H1 (cell line): ENCODE measurements at places on chromosomes 1 and 21.

DNA sequence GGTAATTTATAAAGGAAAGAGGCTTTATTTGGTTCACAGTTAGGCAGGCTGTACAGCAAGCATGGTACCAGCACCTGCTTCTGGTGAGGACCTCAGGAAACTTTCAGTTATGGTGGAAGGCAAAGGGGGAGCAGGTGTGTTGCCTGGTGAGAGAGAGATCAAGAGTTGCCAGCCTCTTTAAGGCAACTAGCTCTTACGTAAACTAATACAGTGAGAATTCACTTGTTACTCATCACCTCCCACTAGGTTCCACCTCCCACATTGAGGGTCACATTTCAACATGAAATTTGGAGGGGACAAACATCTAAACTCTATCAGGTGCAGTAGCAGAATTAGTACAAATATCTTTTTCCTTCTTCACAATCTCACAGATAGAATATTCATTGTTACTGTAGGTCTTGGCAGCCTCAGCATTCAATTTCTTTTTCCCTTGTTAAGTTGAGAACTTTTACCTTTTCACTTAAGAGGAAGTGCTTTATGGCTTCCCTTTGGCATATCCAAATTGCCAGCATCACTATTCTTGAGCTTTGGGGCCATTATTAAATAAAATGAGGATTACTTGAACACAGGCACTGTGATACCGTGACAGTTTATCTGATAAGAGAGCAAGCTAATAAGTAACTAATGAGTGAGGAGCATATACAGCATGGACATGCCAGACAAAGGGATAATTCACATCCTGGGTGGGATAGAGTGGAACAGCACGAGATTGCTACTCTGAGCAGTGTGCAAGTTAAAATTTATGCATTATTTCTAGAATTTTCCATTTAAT lies 48.4 kb downstream of the MAGI3 start:
- no peak for DNase-seq

GRCh38 chr21:45764792-45765191 lies 121.3 kb downstream of the PCBP3 start:
- no peak for DNase-seq

DNA sequence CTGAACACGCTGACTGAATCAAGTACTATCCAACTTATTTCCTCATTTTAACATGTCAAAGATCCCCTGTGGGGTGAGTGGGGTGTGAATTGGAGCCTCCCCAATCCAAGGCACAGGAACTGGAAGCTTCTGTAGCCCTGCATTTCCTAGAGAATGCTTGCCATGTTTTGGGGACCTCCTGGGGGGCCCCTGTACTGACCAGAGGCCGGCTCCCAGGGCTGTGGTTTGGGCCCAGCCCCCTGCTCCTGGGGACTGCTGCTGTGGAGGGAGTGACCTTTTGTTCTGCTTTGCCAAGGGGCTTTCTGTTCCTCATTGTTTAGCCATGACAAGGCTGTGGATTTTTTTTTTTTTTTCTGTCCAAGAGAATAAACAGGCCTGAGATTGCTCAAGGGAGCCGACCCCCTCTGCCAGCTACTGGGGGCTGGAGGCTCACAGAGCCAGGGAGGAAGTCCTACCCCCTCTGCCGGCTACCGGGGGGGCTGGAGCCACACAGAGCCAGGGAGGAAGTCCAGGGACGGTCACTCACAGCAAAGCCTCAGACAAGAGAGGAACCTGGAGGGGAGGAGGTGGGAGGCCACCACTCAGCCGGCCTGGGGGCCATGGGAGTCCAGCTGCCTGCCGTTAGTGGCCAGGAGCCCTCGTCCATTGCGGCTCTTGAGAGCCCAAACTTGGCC lies 17.4 kb downstream of the TNFRSF1B start:
- DNase-seq = no peak

- DNase-seq = no peak
Measured at GRCh38 chr1:206460836-206461426, 9.3 kb upstream of the IKBKE start.

- no peak for DNase-seq
Measured at GRCh38 chr1:89865498-89866382, 44.9 kb downstream of the LRRC8D start.

- DNase-seq = no peak
Measured at GRCh38 chr1:35115459-35116383, 36.5 kb downstream of the ZMYM1 start.

- DNase-seq = no peak
Measured at GRCh38 chr21:24153137-24153536, 1454.1 kb downstream of the MRPL39 start.

DNA sequence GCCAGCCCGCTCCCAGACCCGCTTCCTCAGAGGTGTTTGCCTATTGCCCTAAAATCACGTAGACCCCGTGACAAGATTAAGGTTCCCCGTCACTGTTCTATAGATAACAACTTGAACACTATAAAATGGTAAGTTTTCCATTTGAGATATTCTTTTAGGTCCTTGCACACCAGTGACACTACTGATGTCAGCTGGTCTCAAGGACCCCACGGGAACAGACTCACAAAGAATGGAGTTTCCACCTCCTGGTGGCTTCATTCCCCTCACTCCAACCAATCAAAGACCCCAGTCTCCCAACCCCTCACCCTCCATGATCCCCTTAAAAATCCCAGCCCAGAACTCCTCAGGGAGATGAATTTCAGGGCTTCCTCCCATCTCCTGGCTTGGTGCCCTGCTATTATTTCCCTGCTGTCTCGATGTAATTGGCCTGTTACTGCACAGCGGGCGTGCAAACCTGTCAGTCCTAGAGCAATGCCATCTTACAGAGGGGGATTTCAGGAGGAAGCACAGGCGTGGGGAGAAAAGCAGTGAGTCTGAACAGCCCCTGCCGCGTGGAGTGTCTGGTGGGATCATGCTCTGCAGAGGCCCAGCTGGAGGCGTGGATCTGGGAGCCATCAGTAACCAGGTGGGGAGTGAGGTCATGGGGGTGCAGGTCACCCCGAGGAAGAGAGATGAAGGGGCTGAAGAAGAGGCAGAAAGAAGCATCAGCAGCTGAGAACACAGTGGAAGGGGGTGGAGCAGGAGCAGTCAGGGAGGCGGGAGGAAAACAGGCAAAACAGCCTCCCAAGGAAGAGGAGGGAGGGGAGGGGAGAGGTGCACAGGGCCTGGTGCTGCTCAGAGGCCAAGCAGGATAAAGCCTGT lies 35.1 kb upstream of the LBR start:
- DNase-seq = no peak

GRCh38 chr21:46031484-46031883 lies 49.9 kb downstream of the COL6A1 start:
- no peak for DNase-seq

DNA sequence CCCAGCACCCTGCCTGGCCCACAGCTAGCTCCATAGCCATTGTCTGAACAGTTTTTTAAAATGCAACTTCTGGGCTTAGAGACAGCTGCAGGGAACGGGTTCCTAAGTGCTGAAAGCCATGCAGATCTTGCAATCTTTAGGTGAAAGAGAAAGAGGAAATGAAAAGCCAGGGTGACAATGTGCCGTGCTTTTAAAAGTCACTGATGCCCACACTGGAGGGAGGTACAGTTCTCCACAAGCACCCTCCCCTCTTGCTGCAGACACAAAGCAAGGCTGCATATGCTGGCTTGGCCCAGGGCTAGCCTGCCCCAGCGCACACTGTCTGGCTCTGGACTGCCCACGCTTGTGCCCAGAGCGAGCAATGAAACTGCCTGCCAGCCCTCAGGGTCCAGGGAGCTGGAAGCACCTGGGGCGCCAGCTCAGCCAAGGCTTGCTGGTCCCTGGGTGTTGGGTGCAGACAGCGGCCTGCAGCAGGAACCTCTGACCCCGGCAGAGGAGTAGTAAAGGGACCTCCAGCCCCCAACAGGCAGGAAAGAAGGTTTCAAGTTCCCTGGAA lies 70.4 kb downstream of the AJAP1 start:
- no peak for DNase-seq

GRCh38 chr1:90705956-90706355 lies 11.1 kb downstream of the BARHL2 start:
- DNase-seq = no peak

- DNase-seq = no peak
Measured at GRCh38 chr1:27021354-27022031, 8.8 kb upstream of the TENT5B start.
